Stomach (tissue), 19 donors: ENCODE measurements at places on chromosomes 13 and 19.

GRCh38 chr13:23966691-23967615, 69.7 kb upstream of the C1QTNF9B start:
- DNase-seq: no peak
- no peaks in the 10 kb centered on the region for H3K4me1 ChIP-seq
- no peaks in the 10 kb centered on the region for H3K36me3 ChIP-seq
- no peak overlapping the region for H3K27ac ChIP-seq
- peak overlapping the region; percentile 21 for H3K4me3 ChIP-seq
- H3K27me3 ChIP-seq: no peaks in the 10 kb centered on the region

DNA sequence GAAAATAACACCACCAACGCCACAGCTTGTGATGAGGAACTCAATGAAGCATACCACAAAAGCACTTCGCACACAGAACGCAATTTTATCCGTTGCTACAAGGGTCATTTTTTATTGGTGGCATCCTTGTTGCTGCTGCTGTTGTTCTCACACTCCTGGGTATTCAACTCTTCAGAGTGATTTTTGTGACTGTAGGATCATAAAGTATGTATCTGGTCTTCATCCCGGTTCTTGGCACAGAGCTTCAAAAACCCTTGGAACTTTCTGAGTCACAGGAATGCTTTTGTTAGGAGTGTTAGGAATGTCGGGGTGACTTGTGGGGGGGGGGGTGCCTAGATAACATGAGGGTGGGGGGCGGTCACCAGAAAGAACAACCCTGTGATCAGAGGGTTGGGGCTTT, 108.4 kb downstream of the ZNF557 start:
- peaks cover 18% of the 10 kb centered on the region for H3K4me1 ChIP-seq
- no peak for DNase-seq
- peak overlapping the region; percentile 78 for H3K27ac ChIP-seq
- H3K4me3 ChIP-seq: no peak overlapping the region
- H3K27me3 ChIP-seq: no peaks in the 10 kb centered on the region

DNA sequence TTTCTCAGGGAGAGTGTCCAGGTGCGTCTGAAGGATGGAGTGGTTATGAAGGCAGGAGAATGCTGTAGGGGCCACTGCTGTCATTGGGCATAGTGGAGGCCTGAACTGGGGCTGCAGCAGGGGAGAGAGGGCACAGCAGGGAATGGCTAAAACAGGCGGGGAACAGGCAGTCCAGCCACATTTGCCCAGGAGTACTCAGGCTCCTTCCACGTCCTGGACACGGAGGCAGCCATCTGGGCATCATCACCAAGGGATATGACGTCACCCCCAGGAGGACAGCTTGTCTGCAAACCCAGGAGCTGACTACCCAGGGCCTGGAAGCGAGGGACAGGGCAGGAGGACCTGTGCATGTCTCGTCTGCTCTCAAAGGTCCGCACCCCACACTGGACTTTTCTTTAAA, 22.2 kb downstream of the VSTM2B start:
- peaks cover 53% of the 10 kb centered on the region for H3K27me3 ChIP-seq
- no peak overlapping the region for H3K27ac ChIP-seq
- H3K36me3 ChIP-seq: no peaks in the 10 kb centered on the region

DNA sequence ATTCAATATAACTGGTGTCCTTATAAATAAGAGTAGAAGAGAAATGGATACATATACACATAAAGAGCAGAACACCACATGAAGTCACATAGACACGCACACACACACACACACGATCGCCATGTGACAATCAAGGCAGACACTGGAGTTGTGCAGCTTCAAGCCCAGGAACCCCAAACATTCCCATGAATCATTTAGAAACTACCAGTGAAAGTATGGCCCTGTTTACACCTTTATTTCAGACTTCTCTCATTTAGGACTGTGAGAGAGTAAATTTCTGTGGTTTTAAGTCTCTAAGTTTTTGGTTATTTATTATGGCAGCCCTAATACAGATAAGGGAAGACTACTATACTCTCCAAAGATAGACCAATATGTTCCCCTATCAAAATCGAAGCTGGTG, 20.4 kb upstream of the TNFSF13B start:
- H3K4me3 ChIP-seq: no peak overlapping the region
- H3K36me3 ChIP-seq: no peaks in the 10 kb centered on the region
- H3K4me1 ChIP-seq: no peaks in the 10 kb centered on the region
- DNase-seq: no peak
- H3K27ac ChIP-seq: no peak overlapping the region

DNA sequence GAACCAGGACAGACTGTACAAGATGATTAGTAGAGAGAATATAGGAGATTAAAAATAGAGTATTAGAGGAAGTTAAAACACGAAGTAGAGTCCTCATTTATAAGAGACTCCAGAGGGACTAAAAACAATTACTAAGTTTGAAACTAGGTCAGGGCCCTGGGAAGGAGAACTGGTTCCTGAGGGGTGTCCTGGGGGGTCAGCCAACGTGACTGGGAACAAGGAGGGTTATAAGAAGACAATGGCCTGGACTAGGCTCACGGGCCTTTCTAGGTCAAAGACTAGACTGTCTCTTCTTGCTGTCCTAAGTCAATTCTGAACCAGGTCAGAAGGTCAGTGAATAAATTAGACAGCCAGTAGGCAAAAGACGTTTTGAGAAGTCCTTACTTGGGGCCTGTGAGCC, 165.3 kb downstream of the IER2 start:
- no peaks in the 10 kb centered on the region for H3K27me3 ChIP-seq
- H3K4me3 ChIP-seq: no peak overlapping the region
- no peaks in the 10 kb centered on the region for H3K4me1 ChIP-seq
- no peak for DNase-seq
- no peak overlapping the region for H3K27ac ChIP-seq
- H3K36me3 ChIP-seq: no peaks in the 10 kb centered on the region

DNA sequence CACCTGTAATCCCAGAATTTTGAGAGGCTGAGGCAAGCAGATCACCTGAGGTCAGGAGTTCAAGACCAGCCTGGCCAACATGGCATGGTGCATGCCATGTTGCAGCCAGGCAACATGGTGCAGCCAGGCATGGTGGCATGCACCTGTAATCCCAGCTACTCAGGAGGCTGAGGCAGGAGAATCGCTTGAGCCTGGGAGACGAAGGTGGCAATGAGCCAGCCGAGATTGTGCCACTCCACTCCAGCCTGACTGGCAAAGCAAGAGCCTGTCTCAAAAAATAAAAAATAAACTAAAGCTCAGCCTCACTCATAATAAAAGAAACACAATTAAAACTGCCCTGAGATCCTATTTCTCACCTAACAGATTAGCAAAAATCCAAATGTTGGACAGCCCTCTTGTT, 49.7 kb upstream of the MAP3K10 start:
- no peak for DNase-seq
- no peak overlapping the region for H3K4me3 ChIP-seq
- H3K27ac ChIP-seq: no peak overlapping the region
- no peaks in the 10 kb centered on the region for H3K36me3 ChIP-seq

DNA sequence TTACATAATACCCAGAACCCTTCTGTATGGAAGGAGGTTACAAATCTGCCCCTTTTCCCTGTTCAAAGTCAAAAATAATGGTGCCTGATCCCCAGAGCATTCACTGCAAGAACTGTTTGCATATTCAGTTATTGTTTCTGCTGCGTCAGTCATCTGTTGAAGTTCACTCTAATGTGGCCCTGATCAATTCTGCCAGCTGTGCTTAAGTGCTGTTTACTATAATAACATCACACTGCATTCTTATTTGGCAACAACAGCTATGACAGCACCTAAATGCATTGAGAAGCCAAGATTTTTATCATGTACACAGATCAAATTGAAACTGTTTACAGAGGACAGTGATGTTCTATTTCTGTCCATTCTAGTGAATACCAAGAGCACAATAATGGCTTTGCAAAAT, 115.9 kb downstream of the DACH1 start:
- no peak overlapping the region for H3K4me3 ChIP-seq
- no peaks in the 10 kb centered on the region for H3K27me3 ChIP-seq
- DNase-seq: no peak
- H3K4me1 ChIP-seq: no peaks in the 10 kb centered on the region
- H3K27ac ChIP-seq: no peak overlapping the region

- DNase-seq: no peak
- no peaks in the 10 kb centered on the region for H3K27me3 ChIP-seq
- H3K27ac ChIP-seq: no peak overlapping the region
- H3K36me3 ChIP-seq: no peaks in the 10 kb centered on the region
Observed at GRCh38 chr13:48910686-48911085, 65.0 kb upstream of the FNDC3A start.

GRCh38 chr19:55344444-55344843, 4.8 kb downstream of the KMT5C start:
- peaks cover 30% of the 10 kb centered on the region for H3K4me1 ChIP-seq
- peaks cover 16% of the 10 kb centered on the region for H3K36me3 ChIP-seq
- DNase-seq: no peak
- H3K27ac ChIP-seq: no peak overlapping the region

GRCh38 chr19:46791944-46792343, 3.5 kb upstream of the SLC1A5 start:
- no peaks in the 10 kb centered on the region for H3K27me3 ChIP-seq
- DNase-seq: peak; percentile 51
- no peak overlapping the region for H3K4me3 ChIP-seq
- peaks cover 24% of the 10 kb centered on the region for H3K4me1 ChIP-seq

- peak; percentile 19 for DNase-seq
- no peaks in the 10 kb centered on the region for H3K4me1 ChIP-seq
- H3K27me3 ChIP-seq: no peaks in the 10 kb centered on the region
- H3K36me3 ChIP-seq: no peaks in the 10 kb centered on the region
- H3K27ac ChIP-seq: no peak overlapping the region
Observed at GRCh38 chr13:28545583-28546333, 50.8 kb upstream of the FLT1 start.

- peak overlapping the region; percentile 89 for H3K4me3 ChIP-seq
- H3K4me1 ChIP-seq: peaks cover 11% of the 10 kb centered on the region
- H3K27ac ChIP-seq: peak overlapping the region; percentile 93
- H3K36me3 ChIP-seq: no peaks in the 10 kb centered on the region
Observed at GRCh38 chr13:25302121-25302520, 696 bp downstream of the NUP58 start.
